ENCODE measurements at places on chromosomes 4 and X.

DNA sequence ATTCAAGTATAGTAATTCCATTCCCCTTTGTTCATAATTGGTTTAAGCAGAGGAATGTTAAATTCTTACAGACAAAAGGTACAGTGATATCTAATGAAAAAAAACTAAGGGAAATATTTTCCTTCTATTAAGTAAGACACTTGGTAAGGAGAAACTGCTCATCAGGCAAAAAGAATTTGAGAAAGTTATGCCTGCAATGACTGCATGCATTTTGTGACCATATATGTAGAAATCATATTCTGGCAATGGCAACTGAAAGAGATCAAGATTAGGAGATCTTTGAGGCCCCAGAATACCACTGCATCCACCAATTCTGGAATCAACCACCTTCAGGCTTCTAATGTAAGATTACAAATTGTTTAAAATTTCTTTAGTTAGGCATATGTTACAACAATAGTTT lies 364.8 kb downstream of the PCDH10 start:
- DNase-seq, result no peak

GRCh38 chr4:4730249-4730648 lies 129.2 kb upstream of the MSX1 start:
- no peak for DNase-seq

- no peak for DNase-seq
Observed at GRCh38 chr4:117796677-117797076, 237.6 kb upstream of the NDST3 start.

DNA sequence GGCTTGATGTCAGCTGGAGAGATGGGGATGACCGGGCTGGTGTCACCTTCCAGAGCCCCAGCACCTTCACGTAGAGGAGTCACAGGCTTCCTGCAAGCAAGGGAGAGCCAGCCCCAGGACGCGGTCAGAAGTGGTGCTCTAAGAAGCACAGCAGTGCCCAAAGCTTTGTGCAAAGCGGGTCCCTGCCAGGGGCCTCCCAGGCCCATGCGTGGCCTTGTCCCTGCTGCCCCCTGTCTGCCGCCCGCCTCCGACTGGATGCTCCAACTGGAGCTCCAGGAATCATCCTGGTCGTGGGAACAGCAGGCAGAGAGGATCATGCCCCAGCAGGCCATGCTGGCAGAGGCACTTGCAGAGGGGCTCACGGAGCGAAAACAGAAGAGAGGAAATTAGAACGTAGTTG lies 40.1 kb upstream of the LRPAP1 start:
- no peak for DNase-seq

GRCh38 chr4:113959539-113959937 lies 19.9 kb downstream of the ARSJ start:
- DNase-seq, result no peak

- peak; percentile 13 for DNase-seq
Observed at GRCh38 chr4:118351851-118352827, 664 bp downstream of the PRSS12 start.

GRCh38 chr4:39466747-39467146 lies 7.9 kb downstream of the LIAS start:
- no peak for DNase-seq

GRCh38 chrX:119343856-119344255 lies 55.3 kb upstream of the SLC25A43 start:
- DNase-seq, result no peak

DNA sequence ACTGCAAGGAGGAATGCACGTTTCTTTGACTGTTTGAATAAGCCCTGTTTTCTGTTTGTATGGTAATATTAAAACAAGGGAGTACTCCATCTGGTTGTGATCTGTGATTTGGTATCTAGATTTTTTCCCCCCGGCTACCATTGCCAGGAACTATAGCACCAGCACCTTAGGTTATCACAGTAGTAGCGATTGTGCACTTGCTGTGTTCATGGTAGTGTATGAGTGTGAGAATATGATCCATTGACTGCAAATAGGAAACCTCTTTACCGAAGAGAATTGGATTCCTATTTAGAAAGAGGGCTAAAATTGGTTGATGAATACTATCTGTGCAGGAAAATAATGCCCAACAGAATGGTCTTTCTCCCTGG lies 69.9 kb downstream of the LARP7 start:
- DNase-seq, result no peak

GRCh38 chr4:29549342-29549741 lies 1170.8 kb upstream of the PCDH7 start:
- no peak for DNase-seq

DNA sequence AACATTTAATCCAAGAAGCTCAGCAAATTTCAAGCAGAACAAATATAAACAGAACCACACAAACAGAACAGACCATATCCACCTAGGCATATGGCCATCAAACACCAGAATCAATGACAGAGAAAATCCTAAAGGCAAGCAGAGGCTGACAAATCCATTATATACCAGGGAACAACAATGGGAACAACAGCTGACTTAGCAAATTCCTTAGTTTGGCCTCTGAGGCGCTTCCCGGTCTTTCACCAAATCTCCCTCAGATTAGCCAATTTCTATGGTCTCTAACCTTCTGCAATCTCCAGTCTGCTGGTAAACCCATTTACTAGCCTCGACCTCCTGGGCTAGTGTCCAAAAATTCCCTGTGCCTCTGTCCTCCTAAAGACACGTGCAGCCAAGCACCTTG lies 59.2 kb downstream of the GPR143 start:
- no peak for DNase-seq

- no peak for DNase-seq
Observed at GRCh38 chr4:145880355-145880960, 58.2 kb downstream of the ZNF827 start.

GRCh38 chr4:178316211-178316610 lies 874.0 kb upstream of the AGA start:
- no peak for DNase-seq

- no peak for DNase-seq
Observed at GRCh38 chr4:8504279-8505007, 63.9 kb downstream of the TRMT44 start.

- no peak for DNase-seq
Observed at GRCh38 chrX:146615628-146616348, 193.8 kb upstream of the CXorf51B start.

- DNase-seq, result no peak
Observed at GRCh38 chr4:139522457-139522856, 33.6 kb downstream of the SETD7 start.

DNA sequence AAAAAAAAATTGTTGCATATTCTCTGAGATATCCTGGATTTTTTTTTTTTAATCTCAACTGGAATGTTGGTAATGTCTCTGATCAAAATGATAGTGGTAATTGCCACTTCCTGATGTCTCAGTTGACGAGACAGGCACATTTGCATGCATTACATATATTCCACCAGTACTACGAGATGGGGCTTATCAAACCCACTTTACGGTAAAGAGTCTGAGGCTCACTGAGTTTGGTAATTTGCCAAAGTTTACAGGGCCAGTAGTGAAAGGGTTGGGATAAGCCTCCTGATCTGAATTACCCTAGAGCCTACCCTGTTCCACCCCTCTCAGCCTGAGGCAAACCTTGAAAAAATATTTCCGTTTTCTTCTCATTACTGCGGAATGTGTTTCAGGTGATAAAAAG lies 5.3 kb downstream of the MAGEB2 start:
- no peak for DNase-seq

DNA sequence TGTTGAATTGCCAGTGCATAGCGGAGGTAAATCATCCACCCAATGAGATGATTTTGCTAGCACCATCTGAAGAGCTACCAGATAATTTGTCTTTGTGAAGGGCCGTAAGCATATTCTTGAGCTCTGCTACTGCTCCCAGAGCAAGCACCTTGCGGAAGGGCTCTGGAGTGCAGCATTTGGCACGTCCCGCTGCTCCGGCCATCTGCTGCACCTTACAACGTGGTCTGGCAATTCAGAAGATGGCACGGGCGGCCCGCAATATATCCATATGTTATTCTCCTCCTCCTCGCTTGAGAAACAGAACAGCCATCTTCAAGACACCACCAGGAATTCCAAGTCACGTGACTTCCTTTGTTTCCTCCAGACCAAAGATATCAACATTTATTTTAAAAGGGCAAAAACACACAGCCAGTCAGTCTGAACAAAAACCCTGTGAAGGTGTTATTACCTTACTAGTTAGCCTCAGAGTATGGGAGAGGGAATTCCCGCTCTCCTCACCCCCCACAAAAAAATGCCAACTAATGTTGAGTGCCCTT lies 1095.7 kb upstream of the TENM3 start:
- DNase-seq, result no peak

DNA sequence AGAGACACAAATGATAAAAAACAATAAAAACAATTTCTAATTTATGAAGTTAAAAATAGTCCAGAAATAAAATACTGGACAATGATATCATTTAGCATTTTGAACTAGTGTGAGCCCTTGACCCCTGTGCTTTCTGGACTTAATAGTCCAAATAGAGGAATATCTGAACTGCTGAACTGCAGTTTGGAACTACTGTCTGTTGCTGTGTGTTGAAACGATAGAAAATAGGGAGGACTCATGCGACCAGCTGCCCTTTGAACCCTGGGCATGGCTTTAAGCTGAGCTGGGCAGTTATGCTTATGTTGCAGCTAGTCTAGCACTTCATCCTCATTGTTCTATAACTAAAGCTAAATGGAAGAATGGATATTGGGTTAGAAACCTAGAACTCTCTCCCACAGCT lies 99.5 kb downstream of the FMR1NB start:
- no peak for DNase-seq

DNA sequence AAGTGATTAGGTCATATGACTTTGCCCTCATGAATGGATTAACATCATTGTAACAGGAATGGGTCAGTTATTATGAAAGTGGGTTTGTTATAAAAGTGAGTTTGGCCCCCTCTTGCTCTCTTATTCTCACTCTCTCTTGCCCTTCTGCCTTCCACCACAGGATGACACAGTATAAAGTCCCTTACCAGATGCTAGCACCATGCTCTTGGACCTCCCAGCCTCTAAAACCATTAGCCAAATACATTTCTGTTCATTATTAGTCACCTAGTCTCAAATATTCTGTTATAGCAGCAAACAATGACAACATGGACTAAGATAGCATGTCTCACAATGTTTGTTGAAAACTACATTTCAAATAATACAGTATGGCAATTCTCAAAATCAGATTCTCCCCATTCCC lies 59.7 kb downstream of the RWDD4 start:
- no peak for DNase-seq
